ENCODE measurements at places on chromosomes 1 and 21.

GRCh38 chr1:64133036-64133435 lies 70.4 kb upstream of the UBE2U start:
- DNase-seq: no peak

DNA sequence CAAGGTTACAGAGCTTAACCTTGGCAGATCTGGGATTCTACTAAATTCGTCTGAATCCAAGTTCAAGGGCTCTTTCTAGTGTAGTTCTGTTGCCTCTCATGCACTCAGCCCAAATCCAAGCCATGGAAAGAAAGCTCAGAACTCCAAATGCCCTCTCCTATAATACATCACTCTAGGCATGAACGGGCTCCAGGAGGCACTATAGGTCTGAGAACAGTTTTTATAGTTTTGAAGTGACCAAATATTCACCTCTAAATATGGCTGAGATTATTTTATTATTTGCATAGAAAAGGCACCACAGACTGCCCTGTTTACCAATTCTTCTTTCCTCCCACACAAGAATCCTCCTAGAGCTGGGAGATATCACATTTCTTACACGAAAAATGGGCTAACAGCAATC lies 327.9 kb upstream of the BEND5 start:
- DNase-seq: no peak

DNA sequence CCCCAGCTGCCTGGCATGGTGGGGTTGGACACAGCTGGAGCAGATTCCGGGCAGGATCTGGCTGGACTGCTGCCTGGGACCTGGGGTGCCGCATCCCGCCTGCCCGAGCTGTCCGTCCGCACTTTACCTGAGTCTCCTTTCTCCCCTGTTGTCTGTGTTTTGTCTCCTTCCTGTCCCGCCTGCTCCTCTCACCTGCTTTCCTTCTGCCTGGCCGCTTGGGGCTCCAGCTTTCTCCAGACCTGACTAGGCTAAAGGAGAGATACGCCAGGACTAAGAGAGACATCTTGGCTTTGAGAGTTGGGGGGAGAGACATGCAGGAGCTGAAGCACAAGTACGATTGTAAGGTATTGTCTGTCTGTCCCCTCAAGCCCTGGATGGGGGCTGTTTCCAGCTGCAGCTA lies 73.3 kb downstream of the ARHGEF10L start:
- DNase-seq: no peak

DNA sequence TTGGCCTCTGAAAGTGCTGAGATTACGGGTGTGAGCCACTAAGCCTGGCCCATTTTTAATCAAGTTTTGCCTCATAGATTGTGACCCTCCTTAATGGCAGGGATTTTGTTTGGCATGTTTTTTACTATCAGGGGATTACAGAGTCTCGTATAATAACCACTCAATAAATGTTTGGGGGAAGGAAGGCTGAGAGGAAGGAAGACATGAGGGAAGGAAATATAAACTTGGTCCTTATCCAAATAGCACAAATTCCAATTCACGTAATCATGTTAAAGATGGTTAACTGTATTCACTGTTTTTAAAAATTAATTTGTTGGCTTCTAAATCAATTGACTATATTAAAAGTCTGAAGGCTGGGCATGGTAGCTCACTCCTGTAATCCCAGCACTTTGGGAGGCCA lies 30.9 kb upstream of the SERTAD4 start:
- no peak for DNase-seq

DNA sequence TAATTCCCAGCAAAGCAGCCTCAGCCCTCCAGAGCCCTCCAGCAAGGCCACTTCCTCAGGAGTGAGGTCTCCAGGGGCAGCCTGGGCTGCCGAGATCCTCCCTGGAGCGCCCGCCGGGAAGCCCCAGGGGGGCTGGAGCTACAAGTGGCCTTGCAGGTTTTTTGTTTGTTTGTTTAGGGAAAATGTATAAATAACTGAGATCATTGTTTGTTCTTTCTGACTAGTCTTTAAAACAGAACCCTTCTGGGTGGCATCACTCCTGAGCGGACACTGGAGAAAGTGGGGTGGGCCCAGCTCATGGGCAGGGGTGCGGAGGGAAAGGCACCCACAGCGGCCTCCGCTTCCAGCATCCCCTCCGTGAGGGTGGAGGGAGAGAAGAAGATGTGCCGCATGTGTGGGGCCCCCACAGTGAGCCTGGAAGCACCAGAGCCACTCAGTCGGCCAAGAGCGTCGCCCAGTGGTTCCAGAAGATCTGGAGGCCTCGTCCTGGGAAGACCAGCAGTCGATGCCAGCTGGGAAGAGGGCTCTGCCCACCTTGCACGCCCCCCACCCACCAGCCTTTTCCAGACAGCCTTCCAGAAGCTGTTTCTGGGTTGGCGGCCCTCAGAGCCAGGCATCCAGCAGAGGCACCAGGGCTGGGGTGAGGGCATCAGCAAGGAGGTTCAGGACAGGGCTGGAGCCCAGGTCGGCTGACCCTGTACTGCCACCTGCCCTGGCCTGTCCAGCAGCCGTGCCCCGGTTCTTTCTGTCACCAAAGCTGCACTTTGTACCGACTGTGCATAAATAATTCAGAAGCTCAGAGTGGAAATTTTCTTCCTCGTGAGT lies 34.6 kb downstream of the TFF3 start:
- DNase-seq: no peak

- no peak for DNase-seq
Observed at GRCh38 chr1:167442854-167443565, 75.3 kb downstream of the CD247 start.

GRCh38 chr1:39788758-39789570 lies at the start of gene BMP8B:
BMP8B (minus strand) TSS chr1:39788865; CDS start chr1:39788485, 380 bp downstream.
- DNase-seq: peak; percentile 77

GRCh38 chr1:51756290-51756689 lies 122.2 kb downstream of the NRDC start:
- no peak for DNase-seq

Data from hematopoietic multipotent progenitor cell treated with erythropoietin and hydrocortisone succinate and interleukin-3 and kit ligand, for 4 days (in vitro differentiated cells).